Heart right ventricle (tissue), 16 donors: ENCODE measurements at places on chromosomes 13 and 19.

DNA sequence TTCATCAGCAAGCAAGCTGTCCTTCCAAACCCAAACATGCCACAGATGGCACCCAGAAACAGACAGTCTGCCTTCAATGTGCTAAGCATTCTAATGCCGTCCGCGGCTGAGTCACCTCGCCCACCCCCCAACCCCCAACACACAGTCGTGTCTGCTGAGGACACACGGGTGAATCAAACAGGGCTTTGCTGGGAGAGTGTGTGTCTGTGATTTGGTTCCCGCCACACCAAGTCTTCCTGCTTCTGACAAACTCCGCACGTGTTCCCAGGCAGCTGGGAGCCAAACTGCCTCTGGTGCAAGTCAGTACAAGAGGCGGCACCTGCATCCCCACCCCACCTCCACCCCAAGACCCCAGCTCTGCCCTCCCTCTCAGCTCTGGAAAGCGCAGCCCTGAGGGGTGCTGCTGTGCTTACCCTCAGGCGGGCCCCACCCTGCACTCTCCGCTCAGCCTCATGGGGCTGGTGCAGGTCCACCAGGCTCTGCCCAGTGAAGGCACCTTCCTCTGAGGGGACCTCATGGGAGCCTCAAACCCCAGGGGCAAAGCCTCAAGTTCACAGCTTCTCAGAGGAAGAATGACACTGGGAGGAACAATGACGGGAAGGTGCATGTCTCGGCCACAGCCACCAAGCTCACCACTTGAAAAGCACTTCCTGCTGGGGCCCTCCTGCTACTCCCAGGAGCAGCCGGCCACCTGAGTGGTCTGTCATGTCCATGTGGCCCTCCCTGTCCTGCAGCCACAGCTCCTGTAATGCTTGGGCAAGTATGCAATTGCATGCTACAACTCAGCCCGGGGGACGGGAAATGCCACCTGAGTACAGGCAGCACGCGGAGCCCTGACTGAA, 15.0 kb upstream of the SLC35E1 start:
- DNase-seq = no peak

DNA sequence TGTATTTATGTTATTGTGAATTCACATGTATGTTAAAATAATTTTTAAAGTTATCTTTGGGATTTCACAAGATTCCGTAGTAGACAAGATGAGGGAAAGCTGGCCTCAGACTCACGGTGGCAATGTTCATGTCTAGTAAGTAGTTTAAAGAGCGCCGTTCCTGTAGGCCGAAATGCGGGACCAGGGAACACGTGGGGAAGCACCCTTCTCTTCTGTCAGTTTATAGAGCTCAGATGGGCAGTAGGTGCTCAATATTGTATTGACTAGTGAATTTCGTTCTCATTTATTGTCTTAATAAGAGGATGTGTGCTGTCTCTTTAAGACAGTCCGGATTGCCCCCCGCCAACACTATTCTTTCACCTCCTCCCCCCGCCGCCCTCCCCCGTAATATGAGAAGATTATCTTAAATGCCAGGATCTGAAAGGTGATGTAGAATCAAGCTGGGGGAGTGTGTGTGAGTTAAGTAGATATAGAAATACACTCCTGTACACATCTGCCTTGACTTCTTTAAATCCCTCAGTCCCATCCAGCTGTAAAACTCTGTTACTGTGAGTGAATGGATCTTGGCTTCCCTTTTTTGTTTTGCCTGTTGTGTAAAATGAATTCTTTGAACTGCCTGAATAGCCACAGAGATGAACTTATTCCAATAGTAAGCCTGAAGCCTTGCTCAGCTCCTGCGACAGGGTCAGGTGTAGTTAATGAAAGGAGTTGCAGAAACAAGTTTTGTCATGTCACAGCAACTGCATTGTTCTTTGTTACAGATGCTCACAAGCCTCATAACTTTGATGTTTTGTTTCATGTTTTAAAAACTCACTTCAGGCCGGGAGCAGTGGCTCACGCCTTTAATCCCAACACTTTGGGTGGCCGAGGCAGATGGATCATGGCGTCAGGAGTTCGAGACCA, 1.3 kb downstream of the LAMP1 start:
- no peak for DNase-seq

GRCh38 chr13:52994865-52995264, 33.7 kb upstream of the OLFM4 start:
- DNase-seq = no peak

DNA sequence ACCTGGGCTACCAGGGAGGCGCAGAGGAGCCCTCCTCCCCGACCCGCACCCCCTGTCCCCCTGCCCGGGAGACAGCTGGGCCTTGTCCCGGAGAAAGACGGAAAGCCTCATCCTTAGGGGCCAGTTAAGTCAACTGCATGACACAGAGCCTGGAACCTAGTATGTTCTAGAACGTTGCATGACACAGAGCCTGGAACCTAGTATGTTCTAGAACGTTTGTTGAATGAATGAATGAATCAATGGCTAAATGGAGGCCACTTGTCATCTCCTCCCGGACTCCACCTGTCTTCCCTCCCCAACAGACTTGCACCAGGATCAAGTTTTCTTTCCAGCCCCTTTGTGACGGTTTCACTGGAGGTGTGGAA, 706 bp downstream of the SERP2 start:
- no peak for DNase-seq

DNA sequence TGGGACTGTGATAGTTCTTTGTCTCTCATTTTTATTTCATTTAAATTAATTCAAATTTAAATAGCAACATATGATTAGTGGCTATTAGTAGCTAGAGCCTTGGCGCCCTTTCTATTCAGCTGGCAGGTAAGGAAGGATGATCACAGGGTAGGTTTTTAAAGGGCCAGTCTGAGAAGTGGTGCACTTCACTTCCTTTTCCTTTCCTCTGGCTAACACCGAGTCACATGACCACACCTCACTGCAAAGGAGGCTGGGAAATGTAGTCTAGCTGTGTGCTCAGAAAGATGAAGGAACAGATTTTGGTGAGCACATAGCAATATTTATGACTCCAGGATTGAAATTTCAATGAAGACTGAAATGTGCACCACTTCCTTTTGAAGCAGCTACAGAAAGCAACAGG, 128.7 kb downstream of the TSHZ3 start:
- DNase-seq = no peak

DNA sequence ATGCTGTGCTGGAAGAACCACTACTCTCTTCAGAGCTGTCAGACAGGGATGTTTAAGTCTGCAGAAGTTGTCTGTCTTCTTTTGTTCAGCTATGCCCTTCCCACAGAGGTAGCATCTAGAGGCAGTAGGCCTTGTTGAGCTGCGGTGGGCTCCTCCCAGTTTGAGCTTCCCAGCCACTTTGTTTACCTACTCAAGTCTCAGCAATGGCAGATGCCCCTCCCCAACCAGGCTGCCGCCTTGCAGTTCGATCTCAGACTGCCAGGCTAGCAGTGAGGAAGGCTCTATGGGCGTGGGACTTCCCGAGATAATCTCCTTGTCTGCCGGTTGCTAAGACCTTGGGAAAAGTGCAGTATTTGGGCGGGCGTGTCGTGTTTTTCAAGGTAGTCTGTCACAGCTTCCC, 42.1 kb upstream of the UQCRFS1 start:
- DNase-seq = no peak

DNA sequence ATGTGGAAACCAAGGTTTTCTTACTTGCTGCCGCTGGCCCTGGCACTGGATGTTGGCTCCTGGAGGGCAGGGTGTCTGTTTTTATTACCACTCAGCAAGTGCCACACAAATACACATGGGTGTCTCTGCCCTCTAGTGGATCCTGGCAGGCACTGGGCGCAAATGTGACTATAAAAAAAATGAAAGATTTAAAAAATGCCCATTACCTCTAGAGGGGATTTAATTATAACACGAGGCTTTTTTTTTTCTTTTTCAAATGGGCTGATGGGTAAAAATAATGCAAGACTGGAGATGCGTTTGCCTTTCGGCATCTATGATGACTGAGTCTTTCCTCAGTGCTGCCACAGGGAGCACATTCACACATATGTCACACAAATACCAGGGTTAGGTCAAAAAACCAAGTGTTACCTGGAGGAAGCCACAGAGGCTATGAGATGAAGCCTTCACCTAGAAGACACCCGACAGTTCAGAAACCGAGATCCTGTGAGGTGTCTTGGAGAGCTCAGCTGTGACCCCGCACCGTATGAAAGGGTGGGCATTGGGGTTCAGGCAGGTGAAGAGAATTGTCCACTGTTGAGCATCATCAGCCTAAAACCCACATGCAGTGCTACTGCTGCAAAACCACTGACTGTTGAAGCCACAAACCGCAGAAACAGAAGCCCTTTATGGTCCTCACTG, 25.7 kb downstream of the CHAMP1 start:
- no peak for DNase-seq

DNA sequence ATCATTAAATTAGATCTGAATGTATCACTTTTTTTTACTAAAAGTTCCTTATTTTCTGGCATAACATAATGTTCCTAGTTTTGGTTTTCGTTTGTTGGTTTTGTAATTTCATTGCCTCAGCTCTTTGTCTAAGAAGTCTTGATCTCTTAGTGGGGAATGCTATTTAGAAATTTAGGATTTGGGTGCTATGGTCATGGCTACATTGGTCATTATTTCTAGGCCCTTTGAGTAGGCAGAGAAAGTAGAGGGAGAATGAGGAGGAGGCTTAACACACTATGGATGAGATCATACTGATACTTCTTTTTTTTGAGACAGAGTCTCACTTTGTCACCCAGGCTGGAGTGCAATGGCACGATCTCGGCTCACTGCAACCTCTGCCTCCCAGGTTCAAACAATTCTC, 41.8 kb downstream of the PIBF1 start:
- no peak for DNase-seq
